ENCODE measurements at places on chromosomes 1 and 21. TPM values are rescaled to one million over a fixed set of nuclear protein-coding genes. Genes with fewer than 3 reads are reported as not detected.

The KIF2C gene
- total RNA-seq, result 7.7 TPM

DNA sequence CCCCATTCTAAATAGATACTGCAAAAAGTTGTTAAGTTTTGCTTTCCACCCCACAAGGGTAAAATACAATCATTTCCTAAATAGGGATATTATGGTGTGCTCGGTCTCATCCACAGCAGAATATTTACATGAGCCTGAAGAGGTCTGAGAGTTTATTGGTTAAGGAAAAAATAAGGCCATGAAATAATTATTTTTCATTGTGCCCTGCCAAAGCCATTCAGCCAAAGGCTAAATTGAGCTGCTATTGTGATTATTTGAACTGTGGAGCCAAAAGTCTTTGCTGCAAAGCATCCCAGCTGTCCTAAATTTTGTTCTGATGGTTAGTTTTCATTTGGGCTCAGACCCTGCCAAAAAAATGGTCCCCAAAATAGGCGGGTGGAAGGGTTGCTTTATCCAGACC is 298.7 kb upstream of the ESRRG start:
- H3K27ac ChIP-seq, result no peak overlapping the region
- no peak for DNase-seq
- no peaks in the 10 kb centered on the region for H3K4me1 ChIP-seq
- H3K36me3 ChIP-seq, result no peaks in the 10 kb centered on the region

GRCh38 chr1:232110281-232111090 is 483.9 kb downstream of the DISC1 start:
- H3K27ac ChIP-seq, result peak overlapping the region; percentile 88
- H3K27me3 ChIP-seq, result peaks cover 2% of the 10 kb centered on the region
- H3K4me3 ChIP-seq, result peak overlapping the region; percentile 23

The ARTN gene
- 1.1 TPM for total RNA-seq

DNA sequence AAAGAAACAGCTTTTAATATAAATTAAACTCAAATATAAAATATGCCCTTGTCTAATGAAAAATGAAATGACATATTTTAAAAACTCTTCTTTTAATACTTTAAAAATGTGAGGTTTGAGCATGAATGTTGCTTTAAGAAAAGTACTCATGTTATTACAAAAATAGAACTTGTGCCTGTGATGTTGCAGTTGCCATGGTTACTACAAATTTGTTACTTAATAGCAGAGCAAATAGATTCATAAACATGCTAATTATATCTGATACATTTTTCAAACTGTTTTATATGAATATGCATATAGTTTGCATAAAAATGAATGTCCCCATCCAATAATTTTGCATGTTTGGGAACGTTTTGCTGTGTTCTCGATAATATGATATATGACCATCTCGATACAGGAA is 152.3 kb upstream of the DPYD start:
- peak overlapping the region; percentile 34 for H3K27ac ChIP-seq
- no peak overlapping the region for H3K4me3 ChIP-seq
- no peaks in the 10 kb centered on the region for H3K36me3 ChIP-seq

The KIAA1614 gene
- total RNA-seq, result 8.4 TPM

The CD1E gene
- not detected for total RNA-seq

- no peak overlapping the region for H3K27ac ChIP-seq
- H3K36me3 ChIP-seq, result peaks cover 15% of the 10 kb centered on the region
Observed at GRCh38 chr21:31220575-31220974, 123.5 kb downstream of the TIAM1 start.

DNA sequence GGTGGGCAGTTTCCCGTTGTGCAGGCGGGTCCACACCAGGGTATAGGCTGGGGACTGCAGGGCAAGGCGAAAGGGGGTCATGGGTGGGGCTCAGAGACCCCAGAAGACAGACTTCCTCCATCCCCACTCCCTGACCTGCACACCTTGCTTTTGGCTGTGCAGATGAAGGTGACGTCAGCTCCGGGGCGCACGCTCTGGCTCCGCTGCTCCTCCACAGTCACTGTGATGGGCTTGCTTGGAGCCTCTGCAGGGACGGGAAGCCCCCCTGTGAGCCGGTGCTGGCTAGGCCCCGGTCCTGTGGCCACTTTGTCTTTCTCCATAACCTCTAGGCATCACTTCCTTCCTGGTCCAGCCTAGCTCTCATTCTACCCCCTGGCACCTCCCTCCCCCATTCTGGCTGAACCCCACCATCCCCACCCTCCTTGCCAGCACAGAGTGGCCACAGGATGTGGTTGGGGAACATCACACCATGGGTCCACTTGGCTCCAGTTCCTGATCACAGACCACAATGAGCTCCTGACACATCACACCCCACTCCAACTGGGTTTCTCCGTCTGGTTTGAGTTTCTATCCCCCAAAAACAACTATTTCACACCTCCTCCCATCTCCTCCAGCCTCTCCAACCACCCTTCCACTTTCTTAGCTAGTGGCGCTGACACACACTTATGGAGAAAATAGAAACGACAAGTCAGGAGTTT is 45.2 kb downstream of the LDLRAD2 start:
- no peaks in the 10 kb centered on the region for H3K27me3 ChIP-seq
- H3K36me3 ChIP-seq, result peaks cover 37% of the 10 kb centered on the region
- DNase-seq, result no peak
- no peak overlapping the region for H3K27ac ChIP-seq
- H3K4me1 ChIP-seq, result peaks cover 19% of the 10 kb centered on the region

DNA sequence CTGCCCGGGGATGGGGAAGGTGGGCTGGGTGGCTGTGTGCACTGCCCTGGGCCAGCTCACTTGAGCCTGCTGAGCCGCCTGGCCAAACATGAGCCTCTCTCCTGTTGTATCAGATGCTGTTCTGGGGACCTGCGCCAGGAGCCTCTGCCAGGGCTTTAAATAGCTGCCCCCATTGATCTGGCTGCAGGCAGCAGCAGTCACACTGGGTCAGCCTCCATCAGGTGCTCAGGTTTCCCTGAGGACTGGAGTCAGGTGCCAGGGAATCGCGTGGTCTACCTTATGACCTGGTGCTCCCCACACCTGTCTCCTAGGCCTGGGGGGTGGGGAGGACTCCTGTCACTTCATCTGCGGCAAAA is 700 bp upstream of the CCDC28B start:
- peaks cover 33% of the 10 kb centered on the region for H3K4me1 ChIP-seq
- DNase-seq, result no peak
- peak overlapping the region; percentile 88 for H3K4me3 ChIP-seq
- H3K27me3 ChIP-seq, result no peaks in the 10 kb centered on the region
- H3K36me3 ChIP-seq, result peaks cover 10% of the 10 kb centered on the region

DNA sequence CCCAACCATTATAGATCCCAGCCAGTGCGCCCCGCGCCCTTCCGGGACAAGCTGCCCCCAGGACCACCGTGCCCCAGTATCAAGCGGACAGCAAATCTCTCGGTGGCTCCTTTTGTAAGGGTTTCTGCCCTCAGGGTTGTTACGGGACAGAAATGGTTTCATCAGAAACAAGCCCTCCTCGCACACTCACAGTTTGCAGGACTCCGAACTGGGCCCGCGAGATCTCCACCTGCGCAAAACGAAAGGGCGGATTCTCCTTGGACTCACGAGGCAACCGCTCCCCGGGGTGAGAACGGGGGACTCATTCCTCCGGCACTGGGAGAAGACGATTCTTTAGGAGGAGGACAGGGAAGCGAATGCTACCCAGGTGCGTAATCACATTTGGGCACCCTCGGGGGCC is 51.1 kb upstream of the H6PD start:
- no peaks in the 10 kb centered on the region for H3K27me3 ChIP-seq
- H3K4me3 ChIP-seq, result peak overlapping the region; percentile 68
- H3K36me3 ChIP-seq, result peaks cover 6% of the 10 kb centered on the region

DNA sequence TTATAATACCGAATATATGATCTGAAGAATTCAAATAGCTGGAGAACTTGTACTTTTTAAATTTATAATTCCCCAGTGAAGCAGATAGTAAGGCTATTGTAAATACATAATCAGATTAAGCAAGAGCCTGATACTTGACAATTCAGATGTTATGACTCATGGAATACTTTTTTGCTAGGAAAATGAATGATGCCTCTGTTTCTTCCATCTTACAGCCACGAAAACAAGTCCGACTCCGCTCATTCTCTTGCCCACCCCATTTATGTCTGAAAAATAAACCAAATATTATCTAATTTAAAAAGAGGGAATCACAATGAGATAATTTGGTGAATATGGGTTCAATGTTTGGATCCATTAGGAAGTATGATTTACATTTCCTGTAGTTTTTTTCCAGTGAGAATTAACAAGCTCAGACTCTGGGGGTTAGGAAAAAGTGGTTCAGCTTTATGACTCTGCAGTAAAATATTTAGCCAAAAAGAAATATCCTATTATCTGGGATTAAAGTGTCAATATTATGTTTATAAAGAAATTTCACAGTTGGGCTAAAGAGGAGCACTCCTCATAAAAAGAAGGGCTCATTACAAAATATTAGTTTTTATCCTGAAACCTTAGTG is 50.4 kb upstream of the DAB1 start:
- DNase-seq, result no peak
- H3K27ac ChIP-seq, result peak overlapping the region; percentile 82
- H3K27me3 ChIP-seq, result no peaks in the 10 kb centered on the region
- peaks cover 47% of the 10 kb centered on the region for H3K4me1 ChIP-seq
- H3K36me3 ChIP-seq, result no peaks in the 10 kb centered on the region

- no peaks in the 10 kb centered on the region for H3K4me1 ChIP-seq
- H3K27me3 ChIP-seq, result no peaks in the 10 kb centered on the region
- H3K36me3 ChIP-seq, result peaks cover 21% of the 10 kb centered on the region
Observed at GRCh38 chr1:81912383-81912782, 111.6 kb downstream of the ADGRL2 start.

The TRIM45 gene
- 6.3 TPM for total RNA-seq

GRCh38 chr1:53080041-53080440 is 18.0 kb downstream of the PODN start:
- H3K4me1 ChIP-seq, result peaks cover 4% of the 10 kb centered on the region
- DNase-seq, result no peak
- no peak overlapping the region for H3K4me3 ChIP-seq
- no peaks in the 10 kb centered on the region for H3K27me3 ChIP-seq
- peaks cover 1% of the 10 kb centered on the region for H3K36me3 ChIP-seq

- H3K4me1 ChIP-seq, result peaks cover 2% of the 10 kb centered on the region
- H3K4me3 ChIP-seq, result no peak overlapping the region
- no peak for DNase-seq
- no peaks in the 10 kb centered on the region for H3K36me3 ChIP-seq
- no peaks in the 10 kb centered on the region for H3K27me3 ChIP-seq
- H3K27ac ChIP-seq, result no peak overlapping the region
Observed at GRCh38 chr1:107669996-107670395, 295.0 kb downstream of the VAV3 start.

All from osteocyte (in vitro differentiated cells).